NCI-H146 (cell line): ENCODE measurements at places on chromosomes 6 and 20.

- DNase-seq = no peak
Observed at GRCh38 chr6:104713982-104714381, 145.7 kb downstream of the HACE1 start.

DNA sequence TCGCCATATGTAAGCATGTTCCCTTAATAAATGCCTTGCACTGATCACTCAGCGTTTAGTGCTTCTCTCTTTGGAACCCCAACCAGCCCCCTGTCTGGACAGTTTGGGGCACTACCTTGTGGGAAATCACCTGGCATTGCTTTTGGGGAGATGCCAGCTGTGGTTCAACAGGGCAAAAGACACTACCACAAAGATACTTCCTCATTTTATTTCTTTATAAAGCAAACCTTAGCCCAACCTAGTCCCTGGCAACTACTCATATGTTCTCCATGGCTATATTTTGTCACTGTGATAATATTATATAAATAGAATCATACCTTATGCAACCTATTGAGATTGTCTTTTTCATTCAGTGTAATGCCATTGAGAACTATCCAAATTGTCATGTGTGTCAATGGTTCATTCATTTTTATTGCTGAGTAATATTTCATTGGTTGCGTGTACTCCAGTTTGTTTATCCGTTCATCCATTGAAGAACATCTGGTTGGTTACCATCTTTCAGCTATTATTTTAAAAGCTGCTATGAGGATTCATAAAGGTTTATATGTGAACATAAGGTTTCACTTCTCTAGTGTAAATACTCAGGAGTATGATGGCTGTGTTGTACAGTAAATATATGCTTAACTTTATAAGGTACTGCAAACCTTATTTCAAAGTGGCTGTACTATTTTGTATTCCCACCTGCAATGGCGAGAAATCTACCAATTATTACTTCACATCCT lies 114.8 kb downstream of the MOXD1 start:
- DNase-seq = no peak

GRCh38 chr6:30963641-30964040 lies 19.9 kb upstream of the MUC21 start:
- no peak for DNase-seq

- no peak for DNase-seq
Observed at GRCh38 chr6:100730001-100730980, 150.8 kb downstream of the ASCC3 start.

GRCh38 chr6:126761854-126762253 lies 356.6 kb upstream of the RSPO3 start:
- no peak for DNase-seq

DNA sequence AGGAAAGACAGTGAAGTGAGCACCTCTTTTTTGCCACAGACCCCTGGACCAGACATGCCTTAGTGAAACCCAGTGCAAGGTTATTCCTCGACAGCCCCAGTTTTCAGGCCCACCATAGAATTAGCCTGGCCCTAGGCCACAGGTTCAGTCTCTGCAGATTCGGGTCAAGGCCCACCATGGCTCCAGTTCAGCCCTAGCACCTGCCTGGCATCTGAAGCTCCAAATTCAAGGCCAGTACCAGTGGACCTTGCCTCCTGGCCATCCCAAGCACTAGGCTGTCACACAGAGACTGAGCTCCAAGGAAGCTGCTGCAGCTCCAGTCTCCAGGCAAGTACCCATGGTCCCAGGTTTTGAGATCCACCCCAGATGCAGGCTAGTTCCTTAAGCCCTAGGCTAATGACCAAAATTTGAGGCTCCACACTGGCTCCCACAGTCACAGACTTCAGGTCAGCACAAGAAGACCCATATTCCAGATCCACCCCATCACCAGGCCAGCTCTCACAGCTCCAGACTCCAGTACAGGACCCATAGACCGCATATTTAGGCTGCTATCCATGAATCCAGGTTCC lies 877.5 kb upstream of the ADGRB3 start:
- no peak for DNase-seq

DNA sequence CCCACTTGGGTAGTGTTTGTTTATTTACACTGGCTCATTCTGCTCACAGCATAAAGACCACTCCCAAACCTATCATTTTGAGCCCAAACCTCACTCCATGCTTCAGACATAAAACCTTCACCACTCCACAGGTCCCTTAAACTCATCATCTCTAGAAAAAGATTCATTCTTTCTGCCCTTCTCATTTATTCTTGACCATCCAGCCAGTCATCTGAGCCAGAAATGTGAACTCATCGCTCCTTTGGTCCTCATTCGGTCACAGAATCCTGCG lies 12.4 kb downstream of the TPMT start:
- DNase-seq = no peak

- no peak for DNase-seq
Observed at GRCh38 chr6:28125401-28125800, 992 bp downstream of the ZSCAN16 start.

DNA sequence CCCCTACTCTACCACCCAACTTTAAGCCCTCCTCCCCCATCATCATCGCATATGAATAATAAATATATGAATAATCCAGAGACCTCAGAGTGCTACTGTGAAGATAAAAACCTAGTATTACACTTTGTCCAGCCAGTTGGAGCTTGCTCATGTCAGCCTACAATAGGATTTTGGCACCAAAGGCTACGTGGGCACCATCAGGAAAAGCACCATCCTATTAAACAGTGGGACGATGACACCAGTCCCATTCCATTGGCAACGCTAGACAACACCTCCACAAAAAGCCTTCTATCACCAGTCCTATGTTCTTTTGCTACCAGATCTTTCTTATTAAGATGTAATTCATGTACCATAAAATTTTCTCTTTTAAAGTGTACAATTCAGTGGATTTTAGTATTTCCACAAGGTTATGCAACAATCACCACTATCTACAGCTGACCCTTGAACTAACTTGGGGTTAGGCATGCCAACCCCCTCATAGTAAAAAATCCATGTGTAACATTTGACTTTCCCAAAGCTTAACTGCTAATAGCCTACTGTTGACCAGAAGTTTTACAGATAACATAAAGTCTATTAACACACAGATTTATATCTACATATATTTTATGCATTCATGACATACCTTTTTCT lies 41.1 kb downstream of the CNKSR3 start:
- DNase-seq = no peak

GRCh38 chr6:23435126-23435525 lies 690.9 kb upstream of the NRSN1 start:
- no peak for DNase-seq

DNA sequence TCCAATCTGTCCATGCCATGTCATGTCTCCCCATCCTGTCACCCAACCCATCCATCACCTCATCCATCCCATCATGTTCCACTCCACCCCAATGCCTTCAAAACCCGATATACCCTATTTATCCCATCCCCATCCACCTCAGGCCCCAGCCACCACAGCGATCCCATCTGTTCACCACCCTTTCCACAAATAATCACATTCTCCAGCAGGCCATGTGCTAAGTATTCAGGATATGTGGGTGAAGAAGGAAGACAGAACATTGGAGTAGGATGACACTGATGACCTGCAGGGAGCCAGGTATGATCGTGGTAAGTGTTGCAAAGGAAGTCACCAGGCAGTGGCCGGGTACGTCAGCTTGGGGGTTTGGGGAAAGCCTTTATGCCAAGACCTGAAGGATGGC lies 48.8 kb downstream of the NPEPL1 start:
- DNase-seq = no peak

GRCh38 chr6:17574866-17575560 lies 25.1 kb upstream of the FAM8A1 start:
- no peak for DNase-seq
